ENCODE measurements at places on chromosomes 2 and 18. TPM values are rescaled to one million over a fixed set of nuclear protein-coding genes. Genes with fewer than 3 reads are reported as not detected.

LYPD6B gene
- not detected for total RNA-seq

OSR1 gene
- total RNA-seq, result 0.07 TPM

KCNG2 gene
- not detected for total RNA-seq

KLHL30 gene
- total RNA-seq, result not detected

EMX1 gene
- total RNA-seq, result not detected

LIPG gene
- 78.5 TPM for total RNA-seq

SERPINB3 gene
- total RNA-seq, result not detected

ADNP2 gene
- total RNA-seq, result 27.1 TPM

CCDC121 gene
- 1.4 TPM for total RNA-seq

TMEM169 gene
- total RNA-seq, result 0.07 TPM

IL1A gene
- total RNA-seq, result 1.2 TPM

CYP1B1 gene
- 0.79 TPM for total RNA-seq

NGEF gene
- total RNA-seq, result 0.50 TPM

BBS5 gene
- 6.3 TPM for total RNA-seq
